ENCODE measurements at places on chromosomes 7 and 10.

DNA sequence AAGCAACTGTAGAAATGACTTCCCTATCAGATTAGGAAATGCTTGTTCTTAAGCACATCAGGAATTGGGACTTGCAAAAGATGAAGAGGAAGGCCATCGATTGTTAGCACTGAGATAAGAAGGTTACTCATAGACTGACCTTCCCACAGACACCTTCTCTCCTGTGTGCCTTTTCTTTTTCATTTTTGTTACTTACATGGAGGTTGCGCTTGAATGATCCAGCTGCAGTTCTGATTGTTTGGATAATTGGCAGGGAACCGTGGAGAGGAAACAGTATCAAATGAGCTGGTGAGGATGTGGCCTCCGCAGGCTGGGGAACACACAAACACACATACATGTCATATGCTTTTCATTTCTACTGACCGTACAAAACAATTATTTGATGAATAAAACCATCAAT lies 134.9 kb upstream of the RSU1 start:
- DNase-seq, result no peak

DNA sequence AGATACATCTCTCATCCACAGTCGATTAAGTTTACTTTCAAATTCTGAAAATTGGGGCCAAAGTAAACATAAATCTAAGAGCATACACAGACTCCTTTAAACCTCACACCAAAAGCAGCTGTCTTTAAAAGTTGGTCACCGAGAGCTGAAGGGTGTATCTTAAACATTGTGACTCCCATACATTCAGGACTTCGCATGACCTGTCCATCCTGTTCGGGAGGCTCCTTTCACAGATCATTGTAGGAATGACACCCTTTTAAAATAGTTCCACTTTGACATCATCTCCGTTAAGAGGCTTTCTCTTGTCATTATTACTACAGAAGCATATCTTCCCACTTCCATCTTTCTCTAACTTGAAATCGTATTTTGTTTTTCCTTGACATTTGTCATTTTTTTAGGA lies 440.0 kb downstream of the DNAJB9 start:
- DNase-seq, result no peak

- DNase-seq, result no peak
Measured at GRCh38 chr7:123285076-123285700, 85.4 kb upstream of the SLC13A1 start.

DNA sequence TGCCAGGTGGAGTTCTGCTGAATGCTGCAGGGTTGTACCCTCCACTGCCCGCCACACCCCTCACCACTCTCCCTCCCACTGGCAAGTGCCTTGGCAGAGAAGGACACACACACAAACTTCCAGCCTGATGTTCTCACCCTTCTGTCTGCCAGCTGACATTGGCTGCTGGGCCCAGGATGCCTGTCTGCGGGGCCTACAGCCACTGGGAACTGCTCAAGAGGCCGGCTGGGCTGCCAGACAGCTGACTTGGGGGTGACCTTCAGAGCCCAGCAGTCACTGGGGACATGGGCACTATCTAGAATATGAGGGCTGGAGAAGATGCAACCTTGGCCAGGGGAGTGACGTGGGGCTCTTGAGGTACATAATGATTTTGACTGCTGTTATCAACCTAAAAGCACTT lies 157.1 kb downstream of the SH3PXD2A start:
- DNase-seq, result no peak

GRCh38 chr7:36047091-36047658 lies 105.9 kb upstream of the EEPD1 start:
- DNase-seq, result no peak

DNA sequence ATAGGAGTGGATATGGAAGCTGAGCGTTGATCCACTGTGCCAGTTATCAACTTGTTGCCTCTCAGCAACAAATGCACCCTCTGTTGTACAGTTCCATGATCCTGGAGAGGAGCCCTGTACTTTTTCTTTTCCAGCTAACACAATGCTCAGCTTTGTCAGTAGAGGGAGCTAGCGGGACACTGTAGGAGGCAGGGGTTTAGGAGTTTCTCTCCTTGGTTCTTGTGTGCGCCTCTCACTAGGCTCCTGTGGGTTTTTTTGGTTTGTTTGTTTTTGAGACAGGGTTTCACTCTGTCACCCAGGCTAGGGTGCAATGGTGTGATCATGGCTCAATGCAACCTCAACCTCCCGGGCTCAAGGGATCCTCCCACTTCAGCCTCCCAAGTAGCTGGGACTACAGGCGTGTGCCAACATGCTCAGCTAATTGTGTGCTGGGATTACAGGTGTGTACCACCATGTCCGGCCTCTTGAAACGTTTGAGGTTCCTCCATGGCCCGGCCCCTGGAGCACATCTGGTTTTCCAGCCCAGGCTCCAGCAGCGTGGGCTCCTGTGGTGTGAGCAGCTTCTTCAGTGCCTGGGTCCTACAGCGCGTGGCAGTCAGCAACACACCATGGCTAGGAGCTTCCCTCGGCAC lies 12.0 kb upstream of the MARVELD1 start:
- DNase-seq, result peak; percentile 26

GRCh38 chr10:91462423-91462822 lies 52.3 kb downstream of the HECTD2 start:
- no peak for DNase-seq

All from effector CD4-positive, alpha-beta T cell (primary cell).